ENCODE measurements at places on chromosomes 12 and 14.

GRCh38 chr14:23562822-23563472 is 4.6 kb downstream of the AP1G2 start:
- no peak for DNase-seq

- no peak for DNase-seq
Observed at GRCh38 chr12:53627919-53628318, 1.7 kb upstream of the ATF7 start.

DNA sequence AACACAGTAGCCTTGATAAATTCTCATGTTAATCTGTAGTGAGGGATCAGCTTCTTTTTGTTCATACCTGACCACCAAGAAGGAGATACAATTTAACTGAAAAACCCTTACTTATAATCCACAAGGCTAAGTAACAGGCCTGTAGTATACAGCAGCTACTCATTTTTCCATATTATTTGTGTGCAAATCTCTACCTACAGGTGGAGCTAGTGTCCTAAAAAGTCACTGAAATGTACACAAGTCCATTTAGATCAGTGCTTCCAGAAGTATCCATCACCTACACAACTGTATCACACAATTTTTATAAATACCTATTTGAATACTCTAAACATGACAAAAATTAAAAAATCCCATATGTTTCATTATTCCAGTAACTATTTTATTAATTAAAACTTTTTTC is 173.2 kb downstream of the SLC35F4 start:
- peak; percentile 13 for DNase-seq

- DNase-seq: no peak
Observed at GRCh38 chr12:124018539-124018938, 45.5 kb downstream of the ZNF664 start.

- DNase-seq: no peak
Observed at GRCh38 chr14:29846339-29847055, 81.2 kb downstream of the PRKD1 start.

GRCh38 chr14:90453401-90453951 is 56.6 kb downstream of the CALM1 start:
- no peak for DNase-seq

DNA sequence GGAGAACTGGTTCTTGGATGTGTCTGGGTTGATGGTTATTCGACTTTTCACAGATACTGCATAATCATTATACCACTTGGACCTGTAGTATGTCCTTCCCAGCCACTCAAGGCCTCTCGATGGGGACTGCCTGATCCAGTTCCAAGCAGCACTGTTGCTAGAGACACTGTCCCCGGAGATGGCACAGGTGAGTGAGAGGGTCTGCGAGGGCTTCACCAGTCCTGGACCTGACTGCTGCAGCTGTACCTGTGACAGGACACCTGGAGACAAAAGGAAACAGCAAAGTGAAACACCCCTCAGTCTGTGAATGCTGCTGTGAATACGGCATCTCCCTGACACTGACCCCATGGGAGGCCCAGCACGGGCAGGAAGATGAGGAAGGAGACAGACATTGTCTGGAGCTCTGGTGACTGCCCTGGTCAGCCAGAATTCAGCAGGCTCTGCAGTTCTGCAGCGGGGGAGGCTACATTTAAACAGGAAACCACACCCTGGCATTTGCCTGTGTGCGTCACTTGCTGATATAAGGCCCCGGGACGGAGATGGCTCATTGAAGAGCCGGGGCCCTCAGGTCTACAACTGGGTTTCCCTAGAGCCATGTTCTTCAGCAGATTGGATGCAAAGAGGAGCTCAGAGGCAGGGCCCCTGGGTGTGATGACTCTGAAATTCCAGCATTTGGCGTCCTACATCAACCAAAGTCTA is 413.6 kb downstream of the TMEM121 start:
- no peak for DNase-seq

GRCh38 chr12:55842681-55843429 is at the start of gene MMP19:
MMP19 (minus strand) TSS chr12:55842936; CDS start chr12:55842830, 106 bp downstream.
- DNase-seq: peak; percentile 62

GRCh38 chr12:90305379-90305778 is 596.7 kb upstream of the ATP2B1 start:
- DNase-seq: no peak

- no peak for DNase-seq
Observed at GRCh38 chr14:77808250-77808649, 8.3 kb downstream of the ADCK1 start.

GRCh38 chr14:65302571-65303189 is 109.8 kb upstream of the FUT8 start:
- DNase-seq: no peak

- no peak for DNase-seq
Observed at GRCh38 chr12:53717319-53717718, 9.9 kb downstream of the CALCOCO1 start.

GRCh38 chr12:22443379-22444316 is 100.7 kb downstream of the C2CD5 start:
- DNase-seq: peak; percentile 98

DNA sequence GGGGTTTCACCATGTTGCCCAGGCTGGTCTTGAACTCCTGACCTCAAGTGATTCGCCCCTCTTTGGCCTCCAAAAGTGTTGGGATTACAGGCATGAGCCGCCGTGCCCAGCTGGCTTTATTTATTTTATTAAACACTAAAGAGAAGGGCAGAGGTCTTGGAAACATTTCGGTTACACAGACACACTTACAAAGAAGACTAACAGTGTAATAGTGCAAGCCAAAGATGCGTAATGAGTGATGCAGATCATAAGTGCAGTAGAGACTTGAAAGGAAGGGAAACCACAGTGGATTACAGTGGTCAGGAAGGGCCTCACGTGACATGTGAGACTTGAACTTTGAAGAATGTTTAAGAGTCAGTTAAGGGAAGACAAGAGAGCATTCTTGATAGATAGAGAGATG is 33.9 kb upstream of the CDK17 start:
- DNase-seq: no peak

- no peak for DNase-seq
Observed at GRCh38 chr14:103279142-103280025, 54.7 kb upstream of the EIF5 start.

DNA sequence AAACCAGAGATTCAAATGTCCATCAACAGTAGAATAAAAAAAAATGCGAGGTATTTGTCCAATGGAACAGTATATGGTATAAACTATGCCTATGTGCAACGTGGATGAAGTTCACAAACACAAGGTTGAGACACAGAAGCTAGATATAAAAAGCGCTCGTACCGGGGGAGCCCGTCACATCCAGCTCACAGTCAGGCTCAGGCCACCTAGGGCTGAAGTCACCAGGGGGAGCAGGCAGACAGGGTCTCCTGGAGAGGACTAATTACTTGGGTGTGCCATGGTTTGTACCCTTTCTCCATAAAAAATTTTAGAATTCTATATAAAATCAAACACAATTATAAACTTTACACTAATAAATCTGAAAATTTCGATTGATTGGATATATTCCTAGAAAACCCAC is 13.6 kb downstream of the AHNAK2 start:
- DNase-seq: no peak

DNA sequence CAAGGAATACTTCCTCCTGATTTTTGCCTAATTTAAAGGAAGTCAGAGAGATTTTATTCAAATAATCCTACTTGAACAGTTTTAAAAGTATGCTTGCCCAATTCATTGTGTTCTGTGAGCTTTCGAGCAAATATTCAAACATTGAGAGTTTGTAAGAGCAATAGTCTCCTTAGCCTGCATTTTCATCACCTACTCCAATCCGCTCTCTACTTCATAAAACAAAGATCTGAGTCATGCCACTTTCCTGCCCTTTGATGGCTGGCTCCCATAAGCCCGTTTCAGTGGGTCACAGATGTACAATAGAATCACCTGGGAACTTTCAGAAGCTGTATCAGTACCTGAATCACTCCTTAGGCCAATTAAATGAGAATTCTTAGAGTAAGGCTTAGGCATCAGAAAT is 319.2 kb downstream of the PDZRN4 start:
- no peak for DNase-seq

DNA sequence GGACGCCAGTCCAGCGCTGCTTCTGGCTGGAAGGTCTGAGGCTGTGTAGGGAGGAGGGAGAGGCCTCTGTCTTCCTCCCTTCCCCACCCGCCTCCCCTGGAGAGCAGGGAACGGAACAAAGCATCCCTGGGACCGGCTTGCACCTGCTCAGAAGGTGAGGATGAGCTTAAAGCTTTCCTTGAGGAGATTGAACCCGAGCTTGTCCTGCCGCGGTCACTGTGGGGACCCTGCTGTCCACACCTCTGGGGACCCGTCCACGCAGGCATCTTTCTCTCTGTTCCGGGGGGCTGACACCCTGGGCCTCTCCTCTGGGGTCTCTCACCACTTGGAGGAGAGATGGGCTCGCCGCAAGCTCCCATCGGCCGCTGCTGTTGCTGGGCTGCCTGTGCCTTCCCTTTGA is 33.2 kb upstream of the SFSWAP start:
- DNase-seq: no peak

GRCh38 chr12:71954083-71954778 is 15.6 kb downstream of the TPH2 start:
- DNase-seq: no peak

- DNase-seq: no peak
Observed at GRCh38 chr14:54435500-54435981, 5.6 kb downstream of the CNIH1 start.

DNA sequence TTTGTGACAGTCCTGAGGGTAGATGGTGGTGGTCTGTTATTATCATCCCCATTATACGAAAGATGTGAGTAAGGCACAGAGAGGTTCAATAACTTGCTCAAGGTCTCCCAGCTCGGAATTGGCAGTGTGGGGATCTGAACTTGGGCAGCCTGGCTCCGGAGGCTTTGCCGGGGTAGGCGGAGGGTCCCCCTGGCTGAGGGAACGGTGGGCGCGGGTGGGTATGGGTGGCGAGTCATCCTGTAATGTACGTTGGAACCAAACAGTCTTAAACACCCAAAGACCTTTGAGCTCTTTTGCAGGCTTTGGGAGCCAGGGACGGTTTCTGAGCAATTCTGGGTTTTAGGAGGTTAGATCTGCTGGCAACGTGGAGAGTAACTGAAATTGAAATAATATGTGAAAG is 16.5 kb downstream of the SLC24A4 start:
- no peak for DNase-seq

DNA sequence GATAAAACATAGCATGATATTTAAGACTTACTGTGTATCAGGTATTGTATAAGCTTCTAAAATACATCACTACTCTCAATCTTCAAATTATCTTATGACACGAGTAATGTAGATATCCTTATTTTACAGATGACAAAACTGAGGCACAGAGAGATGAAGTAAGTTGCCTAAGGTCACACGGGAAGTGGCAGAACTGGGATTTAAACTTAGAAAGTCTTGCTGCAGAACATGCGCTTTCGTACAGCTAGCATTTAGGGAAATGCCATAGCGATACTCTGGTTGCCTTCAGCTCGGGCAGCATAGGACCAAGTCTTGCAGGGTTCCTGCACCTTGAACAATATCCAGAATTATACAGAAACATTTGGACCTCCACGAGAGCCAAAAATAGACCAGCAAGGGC is 162.4 kb downstream of the BRMS1L start:
- no peak for DNase-seq
